CD14-positive monocyte (primary cell): ENCODE measurements at places on chromosomes 13 and 19.

DNA sequence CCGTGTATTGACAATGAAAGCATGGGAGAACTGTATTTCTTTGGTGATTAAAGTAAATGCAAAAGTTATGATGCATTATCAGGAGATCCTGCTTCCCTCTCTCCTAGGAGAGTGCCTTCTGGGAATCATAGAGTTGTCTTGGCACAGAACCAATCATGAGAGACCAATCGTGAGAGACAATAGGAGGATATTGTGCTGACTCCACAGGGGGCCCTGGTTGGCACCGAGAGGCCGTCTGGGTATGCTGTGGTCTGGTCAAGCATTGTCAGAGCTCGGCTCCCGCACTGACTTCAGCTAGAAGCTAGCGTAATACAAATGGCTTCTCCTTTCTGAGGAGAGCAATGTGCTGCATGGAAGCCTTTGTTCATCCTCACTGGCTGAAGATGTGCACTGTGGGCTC lies 131.5 kb upstream of the GJB6 start:
- H3K4me3 ChIP-seq = no peak overlapping the region
- peaks cover 3% of the 10 kb centered on the region for H3K4me1 ChIP-seq
- H3K27ac ChIP-seq = no peak overlapping the region
- H3K36me3 ChIP-seq = no peaks in the 10 kb centered on the region

DNA sequence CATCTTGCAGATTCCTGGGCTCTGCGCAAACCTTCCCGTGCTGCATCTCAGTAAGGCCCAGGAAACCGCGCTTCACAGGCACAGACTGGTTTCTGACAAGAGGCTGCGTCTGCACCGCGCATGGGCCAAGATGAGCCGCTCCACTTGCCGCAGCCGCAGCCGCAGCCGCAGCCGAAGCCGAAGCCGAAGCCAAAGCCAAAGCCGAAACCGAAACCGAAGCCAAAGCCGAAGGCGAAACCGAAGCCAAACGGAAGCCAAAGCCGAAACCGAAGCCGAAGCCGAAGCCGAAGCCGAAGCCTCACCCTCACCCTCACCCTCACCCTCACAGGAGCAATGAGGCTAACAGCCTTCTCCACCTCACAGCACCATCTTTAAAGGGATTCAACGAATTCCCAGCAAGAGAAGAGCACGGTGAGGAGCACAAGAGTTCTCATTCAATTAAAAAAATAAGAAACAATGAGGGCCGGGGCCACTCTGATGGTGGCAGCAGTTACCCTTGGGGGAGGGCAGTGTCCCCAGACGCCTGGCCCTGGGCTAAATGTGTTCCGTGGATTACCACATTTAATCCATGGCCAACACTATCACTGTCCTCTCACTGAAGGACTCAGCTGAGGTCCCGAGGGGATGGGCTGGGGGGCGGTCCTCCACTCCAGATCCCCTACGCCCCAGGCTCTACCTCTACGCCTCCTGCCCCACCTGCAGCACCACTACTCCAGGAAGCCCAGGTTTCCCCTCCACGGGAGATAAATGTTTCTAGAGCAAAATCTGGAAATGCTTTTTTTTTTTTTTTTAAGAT lies 29.1 kb downstream of the ZNF787 start:
- H3K27ac ChIP-seq = peak overlapping the region; percentile 66
- H3K36me3 ChIP-seq = peaks cover 46% of the 10 kb centered on the region
- H3K4me3 ChIP-seq = no peak overlapping the region
- H3K4me1 ChIP-seq = no peaks in the 10 kb centered on the region

- H3K4me3 ChIP-seq = no peak overlapping the region
- H3K36me3 ChIP-seq = no peaks in the 10 kb centered on the region
- H3K4me1 ChIP-seq = peaks cover 26% of the 10 kb centered on the region
- no peak for DNase-seq
These were observed 15.1 kb downstream of the CRTC1 start for GRCh38 chr19:18698321-18699167.

DNA sequence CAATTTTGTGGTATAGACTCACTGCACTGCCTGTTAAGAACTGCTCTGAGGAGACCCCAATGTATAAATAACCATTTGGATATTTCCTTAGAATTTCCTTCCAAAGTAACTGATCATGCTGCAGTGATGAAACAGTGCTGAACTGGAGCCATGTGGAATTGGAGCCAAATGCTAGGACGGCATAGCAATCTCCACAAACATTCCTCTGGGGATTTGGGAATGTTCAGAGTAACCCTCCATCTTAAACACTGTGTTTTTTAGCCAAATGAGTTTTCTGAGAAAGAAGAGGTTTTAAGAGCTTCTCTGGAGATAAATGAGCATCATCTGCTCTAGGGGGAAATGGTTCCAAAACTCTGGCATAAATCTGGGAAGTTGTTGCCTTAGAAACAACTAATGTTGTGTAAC lies 98.2 kb downstream of the OLFM4 start:
- no peaks in the 10 kb centered on the region for H3K4me1 ChIP-seq
- no peak overlapping the region for H3K4me3 ChIP-seq
- no peak overlapping the region for H3K27ac ChIP-seq
- H3K36me3 ChIP-seq = no peaks in the 10 kb centered on the region

DNA sequence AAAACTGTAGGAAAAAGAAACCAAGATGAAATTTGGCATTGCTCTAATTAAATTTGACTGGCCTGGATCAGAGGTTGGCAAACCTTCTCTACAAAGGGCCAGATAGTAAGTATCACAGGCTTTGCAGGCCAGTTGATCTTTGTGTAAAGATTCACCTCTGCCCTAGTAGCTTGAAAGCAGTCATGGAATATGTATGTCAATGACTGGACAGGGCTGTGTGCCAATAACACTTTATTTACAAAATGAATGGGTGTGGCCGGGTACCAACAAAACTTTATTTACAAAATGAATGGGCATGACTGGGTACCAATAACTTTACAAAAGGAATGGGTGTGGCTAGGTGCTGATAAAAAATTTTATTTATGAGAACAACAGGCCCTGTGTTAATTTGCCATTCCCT lies 20.0 kb downstream of the SIN3B start:
- H3K4me1 ChIP-seq = peaks cover 18% of the 10 kb centered on the region
- no peak overlapping the region for H3K4me3 ChIP-seq
- H3K27ac ChIP-seq = no peak overlapping the region
- DNase-seq = no peak
- H3K36me3 ChIP-seq = peaks cover 90% of the 10 kb centered on the region
- H3K27me3 ChIP-seq = no peaks in the 10 kb centered on the region

DNA sequence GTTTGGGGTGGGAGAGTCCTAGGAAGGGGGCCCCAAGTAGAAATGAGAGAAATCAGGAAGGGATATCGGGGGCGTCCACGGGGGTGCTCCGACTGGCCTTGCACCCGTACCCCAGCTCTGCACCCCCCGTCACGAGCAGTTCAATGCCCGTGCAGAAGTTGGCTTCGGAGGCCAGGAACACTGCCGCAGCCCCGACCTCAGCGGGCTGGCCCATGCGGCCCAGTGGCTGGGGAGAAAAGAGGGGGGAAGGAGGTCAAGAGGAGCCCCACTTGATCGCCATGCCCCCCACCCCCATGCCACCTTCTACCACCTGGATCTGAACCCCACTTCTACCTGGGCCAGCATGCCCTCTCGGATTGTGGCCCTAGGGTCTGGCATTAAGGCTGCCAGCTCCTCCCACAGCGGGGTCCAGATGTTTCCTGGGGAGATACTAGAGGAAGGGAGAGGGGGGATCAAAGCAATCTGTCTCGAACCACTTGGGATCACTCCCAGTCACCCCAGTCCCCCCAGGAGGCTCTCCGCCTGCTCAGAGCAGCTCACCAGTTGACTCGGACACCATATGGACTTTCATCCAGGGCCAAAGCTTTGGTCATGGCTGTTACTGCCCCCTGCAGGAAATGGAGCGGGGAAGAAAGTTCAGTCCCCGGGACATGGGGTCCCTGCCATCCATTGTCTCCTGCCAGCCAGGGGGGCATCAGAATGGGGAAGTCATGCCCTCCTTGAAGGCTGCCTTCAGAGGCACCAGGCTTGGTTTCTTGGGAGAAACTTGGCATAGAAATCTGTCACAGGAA lies 2.5 kb upstream of the BCAT2 start:
- no peak overlapping the region for H3K4me3 ChIP-seq
- H3K27ac ChIP-seq = no peak overlapping the region
- H3K27me3 ChIP-seq = no peaks in the 10 kb centered on the region
- no peaks in the 10 kb centered on the region for H3K36me3 ChIP-seq

DNA sequence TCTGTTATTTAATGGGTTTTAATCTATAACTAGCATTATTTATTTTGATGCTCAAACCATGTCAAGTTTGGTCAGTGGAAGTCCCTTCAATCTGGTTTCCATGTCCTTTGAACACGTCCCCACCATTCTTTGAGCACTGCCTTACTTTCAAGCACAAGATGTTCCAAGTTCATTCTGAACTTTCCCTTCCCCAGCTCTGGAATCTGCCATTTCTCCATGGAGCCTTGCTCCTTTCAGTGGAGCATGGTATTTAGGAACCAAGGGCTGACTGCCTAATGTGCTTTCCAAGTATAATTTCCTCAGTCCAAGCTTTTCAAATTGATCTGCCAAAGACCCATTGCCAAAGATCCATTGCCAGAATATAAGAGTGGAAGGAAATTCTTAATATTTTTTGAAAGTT lies 1.1 kb upstream of the ZNF546 start:
- H3K4me1 ChIP-seq = peaks cover 20% of the 10 kb centered on the region
- DNase-seq = no peak
- H3K27me3 ChIP-seq = no peaks in the 10 kb centered on the region
- H3K36me3 ChIP-seq = no peaks in the 10 kb centered on the region

- no peaks in the 10 kb centered on the region for H3K27me3 ChIP-seq
- H3K27ac ChIP-seq = no peak overlapping the region
- H3K36me3 ChIP-seq = no peaks in the 10 kb centered on the region
- no peaks in the 10 kb centered on the region for H3K4me1 ChIP-seq
- no peak overlapping the region for H3K4me3 ChIP-seq
These were observed 54.7 kb downstream of the SLC15A1 start for GRCh38 chr13:98697791-98698190.

DNA sequence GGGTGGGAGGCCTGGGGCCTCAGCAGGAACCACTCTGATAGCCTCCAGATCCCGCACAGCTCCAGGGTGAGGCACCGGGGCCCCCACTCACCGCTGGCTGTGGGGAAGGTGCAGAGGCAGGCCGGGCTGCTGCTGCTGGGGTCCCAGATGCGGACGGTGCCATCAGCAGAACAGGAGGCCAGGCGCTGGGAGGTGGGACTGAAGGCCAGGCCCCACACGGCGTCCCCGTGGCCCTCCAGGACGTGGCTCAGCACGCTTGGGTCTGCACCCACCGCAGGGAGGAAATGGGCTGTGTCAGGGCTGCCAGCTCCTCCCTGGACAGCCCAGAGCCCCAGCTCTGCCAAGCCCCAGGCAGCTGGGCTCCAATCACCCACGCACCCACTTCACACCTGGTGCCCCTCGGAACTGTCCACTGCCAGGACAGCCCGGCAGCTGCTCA lies 6.1 kb upstream of the PRKD2 start:
- no peak overlapping the region for H3K27ac ChIP-seq
- peaks cover 26% of the 10 kb centered on the region for H3K4me1 ChIP-seq
- no peak for DNase-seq
- H3K27me3 ChIP-seq = no peaks in the 10 kb centered on the region
- no peak overlapping the region for H3K4me3 ChIP-seq
